ENCODE measurements at places on chromosomes 3 and 15.

GRCh38 chr3:144840866-144841265 lies 869.2 kb downstream of the DIPK2A start:
- DNase-seq, result no peak

DNA sequence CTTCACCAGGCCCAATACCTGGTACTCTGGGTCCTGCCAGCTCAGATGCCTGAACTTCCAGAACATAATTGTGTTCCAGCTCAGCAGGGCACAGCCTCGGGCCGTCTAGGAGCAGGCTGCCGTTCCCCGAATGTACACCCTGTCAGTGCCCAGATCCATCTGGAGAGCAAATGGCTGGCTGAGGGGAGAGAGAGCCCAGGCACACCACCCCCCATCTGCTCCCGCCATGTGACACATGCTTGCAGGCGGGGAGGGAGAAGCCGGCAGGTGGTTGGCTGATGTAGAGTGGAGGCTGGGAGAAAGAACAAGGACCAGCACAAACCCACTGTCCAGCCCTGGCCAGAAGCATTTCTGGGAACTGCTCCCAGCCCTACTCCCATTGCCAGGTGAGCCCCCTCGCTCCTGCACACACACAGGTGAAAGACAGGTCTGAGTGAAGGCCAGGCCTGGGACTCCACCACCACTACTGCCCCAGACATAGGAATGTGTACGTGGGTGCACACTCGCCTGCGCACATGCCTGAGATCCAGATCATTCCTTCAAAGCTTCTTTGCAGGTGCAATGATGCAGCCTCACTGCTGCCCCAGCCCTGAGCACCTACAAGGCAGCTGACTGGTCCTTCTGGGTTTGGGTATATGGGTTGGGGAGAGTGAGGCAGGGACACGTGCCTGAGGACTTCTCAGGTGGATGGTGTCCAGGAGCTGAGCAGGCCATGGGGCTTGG lies 53.5 kb downstream of the SEMA5B start:
- no peak for DNase-seq

- DNase-seq, result no peak
Measured at GRCh38 chr3:189249987-189250386, 78.2 kb downstream of the TPRG1 start.

DNA sequence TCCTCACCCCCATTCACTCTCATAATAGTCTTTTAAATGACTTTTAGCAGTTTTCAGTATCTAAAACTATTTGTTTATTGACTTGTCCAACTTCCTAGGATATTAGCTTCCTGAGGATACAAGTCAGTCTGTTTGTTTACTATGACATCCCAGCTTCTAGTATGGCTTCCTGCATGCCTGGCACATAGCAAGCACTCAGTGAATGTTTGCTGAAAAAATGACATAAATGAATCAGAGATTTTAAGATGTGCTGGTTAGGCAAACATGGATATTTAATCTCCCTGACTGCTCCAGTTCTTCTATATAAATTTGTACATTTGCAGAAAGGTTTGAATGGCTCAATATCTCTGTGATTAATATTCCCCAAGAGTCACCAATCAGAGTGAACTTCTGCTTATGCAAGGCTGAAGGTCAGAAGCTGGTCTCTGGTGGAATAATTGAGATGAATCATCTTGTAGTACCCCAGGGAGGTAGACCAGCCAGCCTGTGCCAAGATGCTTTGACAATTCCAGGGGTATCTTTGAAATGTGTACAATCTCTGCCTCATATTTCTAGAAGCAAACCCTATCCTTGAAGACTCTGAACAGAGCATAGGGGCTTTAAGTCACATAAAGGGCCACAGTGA lies 219.0 kb upstream of the LMCD1 start:
- no peak for DNase-seq

DNA sequence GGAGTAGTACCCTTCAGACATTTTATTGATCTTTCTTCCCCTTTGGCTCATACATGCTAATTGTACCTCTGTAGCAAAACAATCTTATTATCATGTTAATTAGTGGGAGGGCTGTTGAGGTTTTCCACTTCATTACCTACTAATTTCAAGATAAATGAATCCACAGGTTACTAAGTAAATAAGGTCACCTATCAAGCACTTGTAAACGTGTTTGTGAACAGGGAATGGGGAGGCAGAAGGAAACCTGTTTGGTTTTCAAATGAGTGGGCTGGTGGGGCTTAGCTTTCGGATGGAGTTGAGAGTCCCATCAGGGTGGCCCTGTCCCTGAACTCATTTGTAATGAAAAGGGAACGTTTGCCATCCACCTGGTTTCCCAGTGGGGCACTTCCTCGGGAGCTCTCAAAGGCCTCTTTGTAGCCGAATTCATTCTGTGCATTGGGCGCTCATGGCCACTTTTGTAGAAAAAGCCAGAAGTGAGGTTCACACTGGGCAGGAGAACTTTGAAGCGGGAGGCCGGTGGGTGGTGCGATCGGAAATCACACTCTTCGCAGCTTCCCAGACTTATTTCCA lies 419.8 kb upstream of the NR2F2 start:
- no peak for DNase-seq

- DNase-seq, result no peak
Measured at GRCh38 chr15:60795471-60795870, 316.5 kb upstream of the ICE2 start.

- no peak for DNase-seq
Measured at GRCh38 chr15:39785139-39785538, 2.5 kb upstream of the FSIP1 start.

GRCh38 chr3:23668430-23668904 lies 137.3 kb upstream of the UBE2E1 start:
- DNase-seq, result no peak

GRCh38 chr15:64636556-64636955 lies 138.8 kb downstream of the RBPMS2 start:
- no peak for DNase-seq

GRCh38 chr3:42841332-42841731 lies 32.1 kb downstream of the ACKR2 start:
- DNase-seq, result no peak

DNA sequence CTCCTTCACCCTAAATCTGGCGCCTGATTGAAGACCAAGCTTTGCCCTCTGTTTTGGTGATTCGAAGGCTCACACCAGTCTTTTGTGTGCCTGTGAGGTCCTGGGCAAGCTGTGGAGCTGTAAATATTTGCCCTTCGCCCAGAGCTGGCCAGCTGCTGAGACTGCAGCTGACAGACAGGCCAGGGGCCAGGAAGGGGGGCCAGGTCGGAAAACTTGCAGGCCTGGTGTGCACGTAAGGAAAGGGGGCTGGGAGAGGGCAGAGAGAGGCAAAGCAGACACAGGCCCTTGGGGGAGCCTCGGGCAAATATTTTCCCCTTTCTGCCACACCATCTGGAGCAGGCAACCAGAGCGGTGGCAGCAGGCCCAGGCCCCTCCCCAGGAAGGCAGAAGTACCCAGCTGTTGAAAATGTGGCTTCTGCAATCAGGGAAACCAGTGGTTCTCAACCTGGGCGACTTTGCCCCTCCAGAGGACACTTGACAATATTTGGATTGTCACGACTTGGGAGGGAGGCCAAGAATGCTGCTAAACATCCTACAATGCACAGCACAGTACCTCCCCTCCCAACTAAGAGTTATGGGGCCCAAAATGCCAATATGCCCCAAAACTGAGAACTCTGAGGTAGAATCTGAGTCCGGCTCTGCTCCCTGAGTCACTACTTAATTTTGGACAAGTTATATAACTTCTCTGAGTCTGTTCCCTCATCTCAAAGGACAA lies 2.5 kb downstream of the PDZRN3 start:
- no peak for DNase-seq

GRCh38 chr3:124701687-124702086 lies 28.6 kb upstream of the UMPS start:
- no peak for DNase-seq

GRCh38 chr15:90860450-90860849 lies 7.9 kb upstream of the FURIN start:
- no peak for DNase-seq

DNA sequence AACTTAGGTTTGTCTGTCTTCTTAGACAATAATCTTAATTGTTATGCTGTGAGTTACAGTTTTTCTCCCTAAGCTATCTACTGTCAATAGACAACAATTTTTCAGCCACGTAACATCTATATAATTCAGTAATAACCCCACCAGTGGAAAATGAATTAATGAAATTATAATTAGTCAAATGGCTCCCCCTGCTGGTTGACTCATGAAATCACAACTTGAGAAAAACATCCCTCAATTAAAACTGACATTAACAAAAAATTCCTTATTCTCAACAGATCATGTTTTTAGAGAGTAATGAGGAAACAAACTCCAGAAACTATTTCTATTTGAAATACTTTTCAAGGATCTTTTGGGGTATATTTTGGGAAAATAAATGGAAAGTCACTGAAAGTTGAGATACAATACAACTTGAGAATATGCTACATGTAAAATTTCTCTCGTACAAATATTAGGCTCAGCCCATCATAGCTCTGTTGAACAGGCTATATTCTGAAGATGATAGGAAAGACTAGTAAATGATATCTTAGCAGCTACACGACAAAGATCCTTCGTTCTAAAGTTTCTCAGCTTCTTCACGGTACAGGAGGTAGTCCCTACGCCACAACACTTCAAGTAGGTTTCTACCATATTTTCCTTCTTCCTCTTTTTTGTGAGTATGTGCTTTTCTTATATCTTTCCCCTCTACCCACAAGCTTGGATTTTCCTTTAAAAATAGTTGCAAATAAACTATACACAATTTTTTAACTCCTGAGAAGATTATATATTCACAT lies 20.7 kb downstream of the PPP1R2 start:
- DNase-seq, result no peak

DNA sequence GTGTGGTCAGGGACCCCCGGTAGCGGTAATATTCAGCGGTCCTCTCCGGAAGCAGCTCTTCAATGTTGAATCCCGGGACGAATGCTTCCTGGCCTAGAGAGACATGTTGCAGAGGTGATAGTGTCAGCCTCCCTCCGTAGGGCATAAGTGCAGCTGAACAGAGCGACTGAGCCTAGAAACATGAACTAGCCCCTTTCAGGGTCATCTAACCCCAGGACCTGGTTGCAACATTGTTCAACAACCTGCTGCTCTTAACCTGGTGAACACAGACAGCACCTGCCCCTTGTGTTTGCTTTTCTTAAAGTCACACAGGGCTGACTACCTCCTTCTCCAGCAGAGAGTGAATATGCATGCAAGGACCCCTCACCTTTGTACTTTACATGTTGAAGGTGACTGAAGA lies 41.3 kb downstream of the CA12 start:
- DNase-seq, result no peak

DNA sequence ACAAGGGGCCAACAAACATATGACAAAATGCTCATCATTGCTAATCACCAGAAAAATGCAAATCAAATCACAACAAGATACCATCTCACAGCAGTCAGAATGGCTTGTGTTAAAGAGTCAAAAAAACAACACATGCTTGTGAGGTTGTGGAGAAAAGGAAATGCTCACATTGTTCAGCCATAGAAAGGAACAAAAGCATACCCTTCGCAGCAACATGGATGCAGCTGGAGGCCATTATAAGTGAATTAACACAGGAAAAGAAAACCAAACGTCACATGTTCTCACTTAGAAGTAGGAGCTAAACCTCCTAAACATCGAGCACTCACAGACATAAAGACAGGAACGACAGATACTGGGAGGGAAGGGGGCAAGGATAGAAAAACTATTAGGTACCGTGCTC lies 678.4 kb upstream of the GRM7 start:
- DNase-seq, result no peak

DNA sequence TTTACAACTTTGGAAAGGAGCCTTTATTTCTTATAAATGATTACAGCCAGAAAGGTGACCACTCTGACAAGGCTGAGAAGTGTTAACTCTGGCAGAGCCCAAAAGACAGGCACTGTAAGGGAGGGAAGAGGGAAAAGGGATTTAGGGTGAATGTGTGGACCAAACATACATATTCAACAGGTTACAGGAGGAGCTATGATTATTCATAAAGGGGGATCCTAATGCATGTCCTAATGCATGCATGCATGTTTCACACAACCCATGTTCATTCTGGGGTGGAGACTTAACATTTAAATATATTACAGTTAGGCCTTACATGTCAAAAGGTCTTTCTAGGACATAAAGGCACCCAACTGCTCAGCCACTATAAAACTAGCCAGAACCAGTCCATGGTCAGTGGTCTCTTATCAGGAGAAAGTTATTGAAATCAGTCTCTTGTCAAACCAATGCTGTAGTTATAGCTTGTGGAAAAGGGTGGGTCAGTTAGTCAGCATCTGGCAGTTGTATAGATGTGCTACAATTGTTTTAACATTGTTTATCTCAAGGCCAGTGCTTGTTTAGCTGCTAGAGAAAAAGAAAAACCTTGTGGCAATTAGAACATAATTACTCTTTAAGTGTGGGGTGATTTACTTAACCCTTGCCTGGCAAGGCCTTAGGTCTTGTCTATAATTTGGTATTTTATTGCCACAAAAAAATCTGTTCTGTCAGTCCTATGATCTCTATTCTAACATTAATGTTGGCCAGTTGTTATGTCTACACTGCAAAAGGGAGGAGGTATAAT lies 77.5 kb downstream of the RAD18 start:
- no peak for DNase-seq

- DNase-seq, result no peak
Measured at GRCh38 chr15:41203395-41203794, 27.2 kb downstream of the EXD1 start.

- DNase-seq, result no peak
Measured at GRCh38 chr3:188520466-188520865, 366.5 kb downstream of the LPP start.

DNA sequence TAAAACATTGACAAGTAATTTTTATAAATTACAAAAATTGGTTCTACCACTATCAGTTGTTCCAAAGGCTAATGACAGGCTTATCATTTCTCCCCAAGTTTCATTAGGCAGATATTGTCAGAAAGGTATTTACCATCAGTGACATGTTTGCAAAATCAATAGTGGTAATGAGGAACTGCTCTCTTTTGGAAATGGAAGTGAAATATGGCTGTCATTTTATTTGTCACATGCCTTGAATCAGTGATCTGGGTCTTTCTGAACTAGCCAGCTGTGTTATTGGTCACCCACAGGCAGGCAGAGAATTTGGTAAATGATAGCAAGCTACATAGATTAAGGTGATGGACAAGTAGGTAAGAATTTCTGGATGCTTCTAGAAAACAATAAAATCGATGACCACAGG lies 268.0 kb upstream of the ARHGEF26 start:
- DNase-seq, result no peak

GRCh38 chr3:135456108-135456790 lies 509.3 kb upstream of the PPP2R3A start:
- no peak for DNase-seq

DNA sequence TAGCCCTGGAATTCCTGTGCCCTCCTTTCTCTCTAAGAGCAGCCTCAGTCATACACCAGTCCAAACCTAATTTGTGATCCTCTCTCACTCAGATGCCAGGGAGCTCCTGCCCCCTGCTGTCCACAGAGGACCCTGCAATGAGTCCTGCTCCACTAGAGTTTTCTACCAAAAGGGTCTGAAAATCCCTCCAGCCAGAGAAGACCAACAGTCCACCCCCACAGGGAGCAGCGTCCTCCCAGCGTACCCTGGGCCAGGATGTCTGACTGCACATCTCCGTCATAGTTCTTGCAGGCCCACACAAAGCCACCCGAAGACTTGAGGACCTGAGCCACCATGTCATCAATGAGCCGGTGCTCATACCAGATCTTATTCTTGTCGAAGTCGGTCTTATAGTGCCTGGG lies 15.4 kb downstream of the IDH2 start:
- DNase-seq, result no peak
